ENCODE measurements at places on chromosomes 13 and 19. TPM values are rescaled to one million over a fixed set of nuclear protein-coding genes. Genes with fewer than 3 reads are reported as not detected.
A peak's percentile ranks its signal among the peaks of the same experiment; 100 is the strongest.

DNA sequence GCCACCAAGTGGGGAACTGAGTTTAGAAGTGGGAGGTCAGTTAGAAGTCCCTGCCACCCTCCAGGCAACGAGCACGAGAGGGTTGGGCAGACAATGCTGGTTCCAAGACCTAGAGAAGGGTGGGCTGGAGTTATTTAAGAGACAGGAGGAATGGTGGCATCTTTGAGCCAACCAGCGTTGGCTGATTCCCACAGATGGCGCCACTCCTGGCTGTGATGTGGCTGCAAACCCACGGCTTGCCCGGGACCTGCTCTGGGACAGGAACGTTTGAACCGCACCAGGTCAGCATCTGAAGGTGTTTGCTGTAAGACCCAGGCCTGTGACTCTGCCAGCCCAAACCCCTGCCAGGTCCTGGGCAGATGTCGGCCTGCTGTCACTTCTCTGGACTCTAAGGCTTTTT is 42.8 kb downstream of the BICRA start:
- no peak for DNase-seq

Gene IRS2
- polyA plus RNA-seq, result 3.9 TPM

Gene PINLYP
- polyA plus RNA-seq, result 0.37 TPM

Gene ATP12A
- polyA plus RNA-seq, result not detected

Gene ZNF285
- 4.3 TPM for polyA plus RNA-seq

Gene PNMA8C
- polyA plus RNA-seq, result not detected

DNA sequence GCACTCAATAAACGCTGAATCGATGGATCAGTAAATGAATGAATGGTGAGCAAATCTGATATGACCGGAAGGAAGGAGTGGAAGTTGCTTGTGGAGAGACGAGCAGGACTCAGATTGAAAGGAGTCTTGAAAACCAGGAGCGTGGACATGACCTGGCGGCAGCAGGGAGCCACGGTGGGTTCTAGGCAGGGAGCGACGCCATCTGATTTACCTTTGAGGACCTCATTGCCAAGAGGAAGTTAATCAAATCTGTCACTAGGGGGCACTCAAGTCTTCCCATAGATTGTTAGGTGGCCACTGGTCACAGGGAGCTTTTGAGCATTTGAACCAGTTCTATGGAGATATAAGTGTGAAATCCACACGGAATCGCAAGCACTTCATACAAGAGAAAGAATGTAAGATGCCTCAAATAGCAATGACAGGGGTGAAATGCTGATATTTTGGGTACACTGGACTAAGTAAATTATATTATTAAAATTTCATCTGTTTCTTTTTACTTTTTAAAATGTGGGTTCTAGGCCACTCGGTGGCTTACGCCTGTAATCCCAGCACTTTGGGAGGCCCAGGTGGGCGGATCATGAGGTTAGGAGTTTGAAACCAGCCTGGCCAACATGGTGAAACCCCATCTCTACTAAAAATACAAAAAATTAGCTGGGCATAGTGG is 9.2 kb upstream of the FBN3 start:
- DNase-seq, result peak; percentile 51

Gene KLF12
- 1.6 TPM for polyA plus RNA-seq

- DNase-seq, result no peak
These were observed 2683.8 kb downstream of the PCDH9 start for GRCh38 chr13:64546371-64546770.

Gene KANK3
- 1.5 TPM for polyA plus RNA-seq

DNA sequence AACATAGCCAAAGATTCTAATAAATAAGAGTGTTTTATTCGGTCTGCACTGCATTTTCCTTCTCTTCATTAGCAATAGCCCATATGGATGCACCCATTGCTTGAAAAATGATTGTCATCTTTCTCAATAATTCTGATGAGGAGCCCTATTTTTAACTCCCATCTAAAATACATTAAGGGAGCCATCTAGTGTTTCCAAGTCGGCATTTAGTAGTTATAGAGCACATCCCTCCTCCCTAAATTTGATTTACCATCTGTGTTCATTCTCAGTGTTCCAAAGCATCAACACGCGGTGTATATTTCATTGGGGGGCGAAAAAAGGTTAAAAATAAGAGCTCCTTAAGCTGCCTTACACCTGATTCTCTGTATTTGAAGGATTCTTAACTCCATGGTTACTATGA is 119.2 kb upstream of the IPO5 start:
- DNase-seq, result no peak

GRCh38 chr13:99994638-99995020 is 13.0 kb downstream of the ZIC2 start:
- DNase-seq, result no peak

Gene ZNF155
- polyA plus RNA-seq, result 4.8 TPM

- DNase-seq, result no peak
These were observed 297.1 kb downstream of the COG6 start for GRCh38 chr13:39952249-39953233.

DNA sequence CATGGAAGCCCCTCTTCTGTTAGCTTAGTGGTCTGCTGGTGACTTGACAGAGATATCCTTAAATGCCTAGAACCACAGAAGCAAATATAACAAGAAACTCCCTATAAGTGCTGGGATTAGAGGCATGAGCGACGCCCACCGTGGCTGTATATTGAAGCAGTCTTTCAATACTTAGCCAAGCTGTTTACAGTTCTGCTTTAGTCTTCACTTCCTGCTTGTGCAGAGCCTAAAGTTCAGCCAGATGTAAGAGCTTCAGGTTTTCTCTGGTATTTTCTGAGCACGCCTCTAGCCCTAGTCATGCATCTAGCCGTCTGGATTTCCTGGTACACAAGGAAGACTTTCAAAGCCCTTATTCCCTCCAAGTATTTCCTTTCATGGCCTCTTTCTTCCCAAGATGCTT is 28.5 kb downstream of the TRPM4 start:
- no peak for DNase-seq

- DNase-seq, result no peak
These were observed 15.3 kb downstream of the NKPD1 start for GRCh38 chr19:45145270-45146189.

Gene ACTMAP
- 14.8 TPM for polyA plus RNA-seq

- DNase-seq, result no peak
These were observed 12.9 kb downstream of the MYDGF start for GRCh38 chr19:4657262-4657661.

- no peak for DNase-seq
These were observed 8.8 kb downstream of the RINL start for GRCh38 chr19:38869160-38869835.

Gene ARHGEF7
- polyA plus RNA-seq, result 21.4 TPM

Gene UPK1A
- 0.44 TPM for polyA plus RNA-seq

DNA sequence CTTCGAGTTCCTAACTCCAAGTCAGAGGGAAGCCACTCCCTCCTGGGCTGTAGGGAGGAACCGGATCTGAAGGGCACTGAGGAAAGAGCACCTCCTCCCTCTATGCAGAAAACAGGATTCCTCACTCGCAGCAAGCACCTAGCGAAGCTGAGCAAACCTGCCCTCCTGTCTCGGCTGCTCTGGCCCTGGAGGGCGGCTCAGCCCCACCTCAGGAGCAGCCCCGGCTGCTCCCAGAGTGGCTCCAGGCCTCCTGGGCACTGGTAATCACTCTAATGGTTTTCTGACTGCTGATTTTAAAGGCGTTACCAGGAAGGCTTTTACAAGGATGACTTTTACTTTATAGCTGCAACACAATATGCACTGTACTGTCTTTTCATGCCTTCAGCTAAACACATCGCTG is 312.5 kb downstream of the TEX29 start:
- no peak for DNase-seq

DNA sequence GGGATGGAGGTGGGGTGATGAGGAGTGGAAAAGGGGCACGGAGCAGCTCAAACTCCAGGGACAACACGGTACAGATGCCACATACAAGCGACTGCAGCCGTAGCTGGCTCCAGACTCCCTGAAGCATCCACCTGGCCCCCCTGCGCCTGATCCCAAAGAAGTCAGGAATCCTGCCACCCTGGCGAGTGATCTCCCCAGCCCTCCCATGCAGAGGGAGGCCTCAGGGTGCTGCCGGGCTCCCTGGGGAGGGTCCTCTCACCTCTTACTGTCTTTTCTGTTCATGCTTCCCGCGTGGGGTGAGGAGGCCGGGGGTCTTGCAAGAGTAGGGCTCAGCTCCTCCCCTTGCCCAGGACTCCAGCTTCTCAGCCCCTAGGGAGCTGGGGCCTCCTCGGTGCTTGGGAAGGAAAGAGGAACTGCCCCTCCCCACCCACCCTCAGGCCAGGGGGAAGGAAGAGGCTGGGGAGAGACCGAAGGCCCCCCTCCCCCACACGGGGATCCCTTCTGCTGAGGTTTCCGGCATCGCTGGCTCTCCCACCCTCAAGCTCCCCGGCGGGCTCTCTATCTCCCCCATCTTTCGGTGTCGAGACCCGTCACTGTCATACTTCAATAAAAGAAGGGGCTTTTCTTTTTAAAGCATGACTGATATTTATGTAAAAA is at the start of gene RASGRP4:
TSS of gene RASGRP4 (minus strand) at position 410 of the 657 bp plus-strand sequence. CDS start at position 282, 128 bp downstream.
- DNase-seq, result no peak

Gene FAAP24
- 15.0 TPM for polyA plus RNA-seq

DNA sequence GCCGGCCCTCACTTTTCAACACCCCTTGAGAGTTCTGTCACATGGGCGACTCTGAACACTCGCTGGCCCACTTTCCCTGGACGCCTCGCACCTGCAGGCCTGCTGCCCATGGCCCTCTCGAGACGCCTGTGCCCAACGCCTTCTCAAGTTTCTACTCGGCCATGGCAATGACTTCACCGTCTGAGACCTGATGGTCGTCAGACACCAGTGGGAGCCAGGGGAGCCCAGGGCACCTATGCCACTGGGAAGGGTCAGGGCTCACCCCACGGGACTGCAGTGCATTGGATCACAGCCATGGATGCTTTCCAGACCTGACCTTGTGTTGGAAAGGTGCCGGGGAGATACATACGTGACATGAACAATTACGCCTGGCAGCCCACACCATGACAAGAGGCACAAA is 60.1 kb downstream of the KLF2 start:
- no peak for DNase-seq

GRCh38 chr19:54162241-54162805 is 2.8 kb upstream of the LENG1 start:
- DNase-seq, result peak; percentile 78

Gene ZNF555
- polyA plus RNA-seq, result 1.4 TPM

GRCh38 chr13:50299546-50300249 is 284.5 kb downstream of the KCNRG start:
- DNase-seq, result no peak

Gene CYP2A13
- polyA plus RNA-seq, result not detected
